ENCODE measurements at places on chromosomes 3 and 15.
A peak's percentile ranks its signal among the peaks of the same experiment; 100 is the strongest.

- no peak for DNase-seq
These were observed 471.0 kb upstream of the SEMA6D start for GRCh38 chr15:47246317-47246716.

- DNase-seq: no peak
These were observed 51.5 kb upstream of the MEF2A start for GRCh38 chr15:99514306-99514705.

DNA sequence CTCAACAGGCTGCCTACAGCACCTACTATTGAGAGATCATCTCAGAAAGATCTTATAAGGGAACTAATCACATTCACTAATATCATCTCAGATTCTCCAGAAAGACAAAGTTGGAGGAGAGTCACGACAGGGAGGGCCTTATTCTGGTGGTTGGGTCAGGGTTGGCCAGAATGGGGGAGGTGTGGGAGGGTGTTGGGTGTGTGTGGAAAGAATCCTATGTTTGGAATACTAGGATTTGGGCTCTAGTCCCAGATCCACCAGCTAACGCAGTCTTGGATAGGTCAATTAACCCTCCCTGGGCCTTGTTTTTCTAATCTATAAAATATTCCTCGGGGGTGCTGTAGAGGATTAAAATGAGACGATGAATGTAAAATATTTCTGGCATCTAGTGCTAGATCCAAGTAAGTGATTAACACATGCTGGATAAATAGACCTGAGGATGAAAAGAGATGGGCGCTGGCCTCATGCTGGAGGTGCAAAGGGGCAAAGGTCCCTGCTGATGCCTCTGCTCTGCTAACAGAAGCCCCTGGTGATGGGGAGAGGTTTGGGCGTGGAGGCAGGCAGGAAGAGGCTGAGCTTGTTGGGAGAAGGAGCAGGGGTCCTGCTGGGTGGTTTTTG is 67.6 kb upstream of the ETV5 start:
- DNase-seq: no peak

GRCh38 chr15:40002295-40002694 is 36.7 kb downstream of the SRP14 start:
- no peak for DNase-seq

DNA sequence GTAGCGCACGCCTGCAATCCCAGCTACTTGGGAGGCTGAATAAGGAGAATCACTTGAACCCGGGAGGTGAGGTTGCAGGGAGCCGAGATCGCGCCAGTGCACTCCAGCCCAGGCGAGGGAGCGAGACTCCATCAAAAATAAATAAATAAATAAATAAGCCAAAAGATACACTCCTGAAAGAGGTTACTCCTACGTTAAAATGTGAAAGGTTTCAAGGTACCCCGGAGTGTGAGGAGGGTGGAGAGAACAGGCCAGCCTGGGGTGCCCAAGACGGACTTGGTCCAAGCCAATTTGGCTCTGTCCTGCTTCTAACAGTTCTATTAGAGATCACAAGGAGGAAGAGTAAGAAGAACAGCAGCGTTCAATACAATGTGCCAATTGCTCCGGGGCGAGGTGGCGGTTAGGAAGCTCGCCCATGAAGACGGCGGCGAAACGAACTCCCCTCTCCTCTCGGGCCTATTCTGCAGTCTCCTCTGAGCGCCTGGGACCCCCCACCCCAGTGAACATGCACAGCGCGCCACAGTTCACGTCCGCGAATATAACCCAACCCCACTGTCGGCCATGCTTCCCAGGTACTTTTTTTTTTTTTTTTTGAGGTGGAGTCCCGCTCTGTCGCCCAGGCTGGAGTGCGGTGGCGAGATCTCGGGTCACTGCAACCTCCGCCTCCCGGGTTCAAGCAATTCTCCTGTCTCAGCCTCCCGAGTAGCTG is 942 bp downstream of the ELP6 start:
- DNase-seq: peak; percentile 15

DNA sequence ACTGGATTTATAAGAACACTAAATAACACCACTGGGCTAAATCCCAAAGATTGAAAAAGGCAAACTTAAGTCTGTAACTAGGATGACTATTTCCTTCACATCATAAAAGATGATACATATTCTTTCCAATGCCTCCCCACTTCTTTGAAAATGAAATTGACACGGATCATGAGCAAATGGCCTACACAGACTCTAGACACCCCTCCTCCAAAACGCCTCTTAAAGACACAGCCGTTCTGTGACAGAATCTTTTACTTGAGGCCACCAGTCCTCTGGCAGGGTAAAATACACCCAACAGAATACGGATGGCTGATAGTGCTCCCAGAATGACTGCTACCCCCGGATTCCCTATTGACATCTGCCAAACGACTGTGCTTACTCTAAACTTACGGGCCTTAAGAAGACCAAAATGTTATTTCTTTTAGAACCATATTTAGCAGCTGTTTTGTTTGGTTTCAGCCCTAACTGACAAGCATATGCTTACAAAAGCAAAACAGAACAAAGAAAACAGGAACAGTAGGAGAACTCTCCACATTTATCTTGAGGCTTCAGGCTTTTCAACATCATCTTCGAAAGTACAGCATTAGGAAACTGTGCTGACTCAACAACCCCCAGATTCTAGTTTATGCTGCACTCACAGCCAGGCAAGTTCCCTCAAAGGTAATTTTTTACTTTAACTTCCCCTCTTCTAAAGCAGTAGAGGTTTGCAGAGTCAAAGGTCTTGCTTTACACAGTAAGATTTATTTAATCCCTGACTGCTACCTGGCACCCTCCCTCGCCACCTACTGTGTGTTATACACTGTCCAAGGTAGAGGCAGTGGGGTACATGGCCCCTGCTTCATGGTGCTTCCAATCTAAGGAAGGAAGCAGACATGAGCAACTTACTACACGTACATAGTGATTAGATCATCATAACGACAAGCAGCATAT is 84.3 kb downstream of the TNIK start:
- DNase-seq: peak; percentile 84

DNA sequence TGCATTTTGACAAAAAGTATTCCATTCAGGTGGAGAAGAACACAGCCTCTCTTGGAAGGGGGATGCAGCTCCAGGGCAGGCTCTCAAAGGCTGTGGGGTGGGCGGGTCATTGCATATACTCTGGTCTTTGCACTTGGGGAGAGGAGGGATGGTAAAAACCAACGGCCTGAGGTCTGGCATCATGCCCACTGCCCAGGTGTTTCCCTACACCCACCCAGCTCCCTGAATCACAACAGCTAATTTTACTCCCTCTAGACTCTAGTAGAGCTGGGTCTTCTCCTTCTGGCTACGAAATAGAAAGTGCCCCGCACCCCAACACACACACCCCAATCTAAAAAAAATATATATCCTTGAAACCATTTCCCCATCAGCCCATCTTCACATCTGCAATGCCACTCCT is 1.0 kb downstream of the MYLK start:
- no peak for DNase-seq

DNA sequence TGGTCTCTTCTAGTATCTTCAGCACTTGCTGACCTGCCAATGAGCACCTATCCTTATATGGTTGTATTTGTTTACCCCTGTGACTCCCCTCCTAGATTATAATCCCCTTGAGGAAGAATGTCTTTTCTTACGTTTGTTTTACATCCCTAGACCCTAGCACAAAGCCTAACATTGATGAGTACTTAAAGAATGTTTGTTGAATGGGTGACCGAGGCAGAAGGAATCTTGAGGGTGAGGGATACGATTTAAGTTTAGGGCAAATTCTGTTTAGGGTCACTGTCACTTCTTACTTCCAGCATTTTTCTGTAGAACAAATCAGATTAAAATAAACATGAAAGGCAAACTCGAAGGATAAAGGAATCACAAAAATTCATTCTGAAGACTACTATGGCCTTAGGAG is 80.9 kb upstream of the FAM98B start:
- no peak for DNase-seq

- no peak for DNase-seq
These were observed 63.1 kb downstream of the STRIT1 start for GRCh38 chr3:155230382-155230781.

GRCh38 chr3:126540342-126540849 is 16.4 kb downstream of the CHST13 start:
- peak; percentile 97 for DNase-seq

- DNase-seq: no peak
These were observed 53.1 kb upstream of the XCR1 start for GRCh38 chr3:46080124-46080968.

- DNase-seq: no peak
These were observed 54.8 kb downstream of the CHCHD6 start for GRCh38 chr3:126758882-126759281.

- no peak for DNase-seq
These were observed 31.5 kb upstream of the ADAMTS17 start for GRCh38 chr15:100373120-100373896.

- DNase-seq: no peak
These were observed 781.8 kb downstream of the CADM2 start for GRCh38 chr3:85740561-85740960.

GRCh38 chr3:24385012-24385615 is 109.5 kb downstream of the THRB start:
- no peak for DNase-seq

DNA sequence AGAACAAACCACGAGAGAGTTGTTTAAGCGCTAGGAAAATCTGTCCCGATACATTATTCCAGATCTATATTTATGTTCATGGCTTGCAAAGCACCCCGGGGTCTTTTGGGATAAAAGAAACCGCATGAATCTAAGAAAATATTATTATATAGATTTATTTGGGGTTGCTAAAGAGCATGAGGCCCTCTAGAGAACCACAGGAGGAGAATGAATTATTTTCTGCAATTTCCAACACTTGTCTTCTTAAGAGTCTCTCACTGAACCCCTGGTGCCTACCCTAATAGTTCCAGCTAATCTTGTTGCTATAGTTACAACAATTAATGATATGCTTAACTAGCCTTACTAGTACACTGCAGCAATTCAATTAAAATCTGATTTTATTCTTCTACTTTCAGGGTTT is 79.6 kb downstream of the ARRDC4 start:
- no peak for DNase-seq

- DNase-seq: no peak
These were observed 598 bp upstream of the GMNC start for GRCh38 chr3:190863119-190863465.

- no peak for DNase-seq
These were observed 15.4 kb downstream of the CRTC3 start for GRCh38 chr15:90545095-90545494.

DNA sequence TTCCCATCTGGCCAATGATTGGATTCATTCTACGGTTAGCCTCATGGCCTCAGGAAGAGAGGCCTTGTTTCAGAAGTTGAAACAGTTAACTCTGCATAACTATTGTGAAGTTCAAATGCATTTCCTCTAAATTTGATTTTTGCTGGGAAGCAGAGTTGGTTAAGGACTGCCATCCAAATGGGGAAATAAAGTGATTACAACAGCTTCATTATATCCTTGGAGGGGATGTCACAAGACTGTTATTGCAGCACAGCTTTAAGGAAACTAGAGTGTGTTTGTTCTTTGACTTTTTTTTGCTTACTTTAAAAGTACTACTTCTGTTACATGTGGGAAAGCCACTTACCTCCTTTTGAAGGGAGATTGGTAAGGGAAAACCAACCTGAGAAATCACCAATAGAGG is 164.8 kb downstream of the AKAP13 start:
- peak; percentile 92 for DNase-seq

DNA sequence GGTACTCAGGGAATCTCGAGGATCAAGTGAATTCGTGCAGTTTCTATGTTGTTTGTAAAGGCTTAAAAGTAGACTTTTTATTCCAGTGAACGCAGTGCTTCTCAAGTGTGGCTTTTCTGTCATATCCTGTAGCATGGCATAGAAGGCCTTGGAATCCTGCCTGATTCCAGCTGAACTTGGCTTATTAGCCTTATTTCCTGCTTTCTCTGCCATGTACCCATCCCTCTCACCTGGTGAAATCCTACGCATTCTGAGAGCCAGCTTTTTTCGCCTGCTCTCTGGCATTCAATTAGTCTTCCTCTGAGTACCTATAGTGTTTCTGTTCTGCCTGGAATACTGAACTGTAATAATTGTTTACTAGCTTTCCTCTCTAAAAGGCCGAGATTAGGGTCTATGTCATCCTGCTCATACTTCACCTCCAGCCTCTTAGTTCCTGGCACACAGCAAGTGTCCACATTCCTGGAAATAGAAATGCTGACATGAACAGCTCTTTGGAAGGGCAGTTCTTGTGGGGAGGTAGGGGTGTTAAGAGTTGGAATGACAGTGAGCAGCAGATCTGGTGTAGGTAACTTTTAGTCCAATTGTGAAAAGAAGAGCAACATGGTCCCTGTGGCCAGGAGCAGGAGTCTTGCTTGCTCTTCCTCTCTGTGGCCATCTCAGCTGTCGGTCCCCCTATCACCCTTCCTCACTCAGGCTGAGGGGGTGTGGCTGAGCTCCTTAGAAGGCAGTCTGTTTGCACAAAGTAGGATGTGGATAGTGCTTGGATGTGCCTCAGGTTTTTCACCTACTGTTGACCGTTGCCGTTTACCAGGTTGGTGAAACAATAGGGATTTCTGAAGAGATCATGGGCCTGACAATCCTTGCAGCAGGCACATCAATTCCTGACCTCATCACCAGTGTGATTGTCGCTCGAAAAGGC is 30.4 kb downstream of the SLC24A1 start:
- no peak for DNase-seq

DNA sequence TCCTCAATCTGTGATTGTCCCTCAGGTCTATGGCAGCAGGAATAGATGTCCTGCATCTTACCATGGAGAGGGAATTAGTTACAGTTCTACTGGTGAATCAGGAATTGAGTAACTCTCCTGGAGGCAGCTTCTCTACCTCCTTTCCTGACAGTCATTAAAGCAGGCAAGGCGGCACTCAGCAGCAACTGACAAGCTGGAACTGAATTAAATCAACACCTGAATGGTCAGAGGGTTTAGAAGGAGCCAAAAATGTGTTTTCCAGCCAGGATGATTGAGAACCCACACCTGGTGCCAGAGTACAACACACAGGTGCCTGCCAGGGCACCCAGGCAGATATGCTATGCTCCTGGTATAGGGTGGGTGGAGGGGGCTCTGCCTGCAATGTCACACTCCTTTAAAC is 43.1 kb upstream of the TIPARP start:
- no peak for DNase-seq

DNA sequence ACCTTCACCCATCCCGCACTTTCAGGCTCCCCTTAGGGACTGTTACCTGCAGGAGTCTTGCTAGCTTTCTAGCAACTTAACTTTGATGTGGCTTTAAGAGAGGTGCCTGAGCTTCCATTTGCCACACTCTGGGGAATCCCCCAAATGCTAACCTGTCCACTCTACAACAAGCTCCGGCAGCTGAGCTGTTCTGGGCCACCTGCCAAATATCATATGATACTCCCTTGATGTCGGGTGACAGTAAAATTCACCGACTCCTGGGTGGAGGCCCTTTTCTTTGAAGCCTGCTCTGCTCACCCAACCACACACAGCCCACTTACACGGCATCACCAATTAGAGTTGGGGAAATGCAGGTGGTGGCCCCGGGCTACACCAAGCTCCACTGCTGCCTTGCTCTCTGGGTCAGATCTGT is 38.0 kb upstream of the XCR1 start:
- no peak for DNase-seq

DNA sequence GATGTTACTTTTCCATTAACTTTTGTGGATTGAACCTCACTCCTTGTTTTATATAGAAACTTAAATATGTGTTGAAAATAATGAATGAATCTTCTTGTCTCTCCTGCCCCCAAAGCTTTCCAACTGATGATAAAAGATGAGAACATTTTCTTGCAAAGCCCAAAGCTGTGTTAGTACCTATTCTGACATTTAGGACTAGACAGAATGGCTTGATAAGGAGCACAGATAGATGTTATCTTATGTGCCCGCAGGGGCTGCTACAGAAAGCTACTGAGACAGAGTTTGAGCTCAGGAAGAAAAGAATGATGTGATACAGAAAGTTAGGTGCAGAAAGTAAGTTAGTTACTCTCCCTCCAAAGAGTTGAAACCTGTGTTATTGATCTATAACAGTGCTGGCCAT is 109.4 kb upstream of the ATP11B start:
- no peak for DNase-seq

- no peak for DNase-seq
These were observed 15.2 kb downstream of the MRPS22 start for GRCh38 chr3:139358841-139359562.
